ENCODE measurements at places on chromosomes 4 and X.

DNA sequence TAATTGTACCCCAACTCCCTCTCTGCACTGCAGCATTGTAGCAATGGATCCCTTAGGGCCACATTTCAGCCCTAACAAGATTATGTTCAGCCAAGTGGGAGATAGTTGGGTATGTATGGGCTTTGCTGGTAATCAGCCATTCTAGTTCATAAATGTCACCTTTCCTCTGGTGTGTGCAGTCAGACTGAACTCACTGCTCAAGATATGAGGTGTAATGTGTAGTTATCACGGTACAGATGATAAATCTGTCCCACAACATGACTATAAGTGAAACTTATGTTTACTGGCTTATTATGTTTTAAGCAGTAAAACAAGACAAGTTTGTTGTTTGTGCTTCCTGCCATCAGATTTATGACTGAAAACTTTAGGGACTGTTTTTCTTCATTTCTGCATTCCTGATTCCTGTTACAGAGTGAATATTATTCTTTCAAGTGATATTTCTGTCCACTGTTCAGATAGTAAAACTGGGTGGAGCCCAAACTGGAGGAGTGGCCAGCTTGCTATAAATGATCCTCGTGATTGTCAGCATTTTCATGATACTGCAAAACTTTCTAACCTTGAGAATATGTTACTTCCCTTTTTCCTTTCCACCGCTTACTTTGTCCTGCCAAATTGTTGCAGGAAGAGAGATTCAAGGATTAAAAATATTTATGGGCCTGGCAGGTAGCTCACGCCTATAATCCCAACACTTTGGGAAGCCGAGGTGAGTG is 44.9 kb downstream of the ANAPC4 start:
- H3K27me3 ChIP-seq: no peaks in the 10 kb centered on the region
- peaks cover 16% of the 10 kb centered on the region for H3K36me3 ChIP-seq
- H3K4me1 ChIP-seq: no peaks in the 10 kb centered on the region
- H3K4me3 ChIP-seq: no peak overlapping the region

- peaks cover 36% of the 10 kb centered on the region for H3K4me1 ChIP-seq
- H3K27ac ChIP-seq: peak overlapping the region; percentile 78
- DNase-seq: peak; percentile 10
- H3K27me3 ChIP-seq: no peaks in the 10 kb centered on the region
Observed at GRCh38 chr4:173264684-173265185, 69.4 kb downstream of the HMGB2 start.

GRCh38 chr4:8778291-8778690 is 93.3 kb downstream of the HMX1 start:
- no peaks in the 10 kb centered on the region for H3K36me3 ChIP-seq
- no peaks in the 10 kb centered on the region for H3K27me3 ChIP-seq
- H3K4me3 ChIP-seq: no peak overlapping the region
- H3K4me1 ChIP-seq: no peaks in the 10 kb centered on the region
- no peak overlapping the region for H3K27ac ChIP-seq

GRCh38 chr4:30802622-30803323 is 82.6 kb downstream of the PCDH7 start:
- H3K4me1 ChIP-seq: no peaks in the 10 kb centered on the region
- no peak for DNase-seq
- H3K36me3 ChIP-seq: no peaks in the 10 kb centered on the region
- no peaks in the 10 kb centered on the region for H3K27me3 ChIP-seq
- H3K4me3 ChIP-seq: no peak overlapping the region

DNA sequence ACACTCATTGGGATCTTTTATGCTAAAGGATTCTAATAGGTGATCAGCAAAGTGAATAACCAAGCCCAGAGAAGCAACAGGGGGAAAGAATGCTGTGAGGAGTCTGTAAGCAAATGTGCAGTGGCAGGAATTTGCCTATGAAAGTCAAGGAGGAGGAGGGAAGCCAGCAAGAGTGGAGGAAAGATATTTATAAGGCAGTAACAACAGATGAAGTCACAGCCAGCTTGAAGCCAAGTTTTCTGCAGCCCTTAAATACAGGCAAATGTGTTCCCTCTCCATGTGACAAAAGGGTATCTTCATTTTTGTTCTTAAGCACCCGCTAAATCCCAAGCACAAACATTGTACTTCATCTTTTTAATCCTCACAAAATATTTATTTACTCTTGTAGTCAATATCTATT is 275.0 kb upstream of the CLNK start:
- H3K27me3 ChIP-seq: no peaks in the 10 kb centered on the region
- no peaks in the 10 kb centered on the region for H3K36me3 ChIP-seq
- H3K27ac ChIP-seq: no peak overlapping the region
- DNase-seq: no peak
- H3K4me3 ChIP-seq: no peak overlapping the region

All from central memory CD8-positive, alpha-beta T cell (primary cell).